ENCODE measurements at places on chromosomes 7 and 10. TPM values are rescaled to one million over a fixed set of nuclear protein-coding genes. Genes with fewer than 3 reads are reported as not detected.

Gene EBLN1
- polyA plus RNA-seq = not detected

- no peak for DNase-seq
Observed at GRCh38 chr7:117020591-117020973, 67.3 kb downstream of the ST7 start.

Gene CNNM1
- polyA plus RNA-seq = 0.49 TPM

Gene SPDYE11
- polyA plus RNA-seq = not detected

DNA sequence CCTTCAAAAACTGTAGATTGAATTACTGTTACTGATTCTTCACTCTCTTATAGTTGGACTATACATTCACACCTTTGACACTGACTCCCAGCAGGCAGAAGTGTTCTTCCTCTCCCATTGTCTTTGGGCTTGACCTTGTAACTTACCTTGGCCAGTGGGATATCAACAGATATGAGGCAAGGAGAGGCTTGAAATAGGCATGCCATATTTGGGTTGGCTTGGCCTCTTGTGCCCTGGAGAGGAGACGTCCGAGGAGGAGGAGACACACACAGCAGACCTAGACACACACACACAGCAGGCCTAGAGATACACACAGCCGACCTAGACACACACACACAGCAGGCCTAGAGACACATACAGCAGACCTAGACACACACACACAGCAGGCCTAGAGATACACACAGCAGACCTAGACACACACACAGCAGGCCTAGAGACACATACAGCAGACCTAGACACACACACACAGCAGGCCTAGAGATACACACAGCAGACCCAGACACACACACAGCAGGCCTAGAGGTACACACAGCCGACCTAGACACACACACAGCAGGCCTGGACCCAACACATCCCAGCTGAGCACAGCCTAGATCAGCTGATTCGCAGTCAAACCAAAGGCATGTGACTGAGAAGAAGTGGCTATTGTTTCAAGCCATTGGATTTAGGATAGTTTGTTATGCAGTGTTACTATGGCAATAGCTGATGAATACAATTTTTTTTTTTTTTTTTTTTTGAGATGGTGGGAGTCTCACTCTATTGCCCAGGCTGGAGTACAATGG, 12.5 kb upstream of the GNA12 start:
- DNase-seq = no peak

- no peak for DNase-seq
Observed at GRCh38 chr7:146138926-146139325, 22.3 kb downstream of the CNTNAP2 start.

Gene ACTL6B
- not detected for polyA plus RNA-seq

GRCh38 chr7:130896898-130897514, 163.0 kb upstream of the KLF14 start:
- peak; percentile 89 for DNase-seq

Gene PPP1R17
- polyA plus RNA-seq = not detected

DNA sequence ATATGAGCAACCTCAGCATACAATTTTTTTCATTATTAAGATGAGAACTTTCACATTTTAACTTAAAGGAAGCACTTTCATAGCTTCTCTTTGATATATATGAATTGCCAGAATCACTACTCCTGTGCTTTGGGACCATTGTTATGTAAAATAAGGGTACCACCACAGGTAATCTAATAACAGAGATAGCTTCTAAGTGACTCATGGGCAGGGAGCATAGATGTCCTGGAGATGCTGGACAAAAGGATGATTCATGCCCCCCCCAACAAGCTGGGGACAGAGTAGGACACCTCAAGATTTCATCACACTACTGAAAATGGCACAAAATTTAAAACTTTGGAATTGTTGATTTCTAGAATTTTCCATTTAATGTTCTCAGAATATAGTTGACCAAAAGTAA, 641.1 kb downstream of the PCDH15 start:
- no peak for DNase-seq

DNA sequence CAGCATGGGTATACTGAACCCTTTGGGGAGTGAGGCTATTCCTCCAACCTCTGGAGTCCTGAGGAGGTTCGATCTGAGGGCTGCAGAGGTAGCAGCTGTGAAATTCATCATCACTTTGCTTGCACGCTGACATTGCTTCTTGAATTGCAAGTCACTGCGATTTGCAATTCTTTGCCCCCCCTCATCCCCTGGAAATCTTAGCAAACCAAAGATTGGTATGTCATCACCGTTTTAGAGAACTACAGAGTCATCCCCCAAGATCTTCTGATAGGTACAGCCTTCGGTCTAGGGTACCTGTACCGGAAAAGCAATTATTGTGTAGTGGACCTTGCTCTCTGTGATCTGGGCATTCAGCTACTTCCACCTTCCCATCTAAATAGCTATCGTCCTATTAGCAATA, 192.6 kb downstream of the KLF6 start:
- DNase-seq = no peak

Gene ALDH18A1
- polyA plus RNA-seq = 23.6 TPM

- DNase-seq = no peak
Observed at GRCh38 chr7:31873816-31874597, 187.0 kb downstream of the PPP1R17 start.

DNA sequence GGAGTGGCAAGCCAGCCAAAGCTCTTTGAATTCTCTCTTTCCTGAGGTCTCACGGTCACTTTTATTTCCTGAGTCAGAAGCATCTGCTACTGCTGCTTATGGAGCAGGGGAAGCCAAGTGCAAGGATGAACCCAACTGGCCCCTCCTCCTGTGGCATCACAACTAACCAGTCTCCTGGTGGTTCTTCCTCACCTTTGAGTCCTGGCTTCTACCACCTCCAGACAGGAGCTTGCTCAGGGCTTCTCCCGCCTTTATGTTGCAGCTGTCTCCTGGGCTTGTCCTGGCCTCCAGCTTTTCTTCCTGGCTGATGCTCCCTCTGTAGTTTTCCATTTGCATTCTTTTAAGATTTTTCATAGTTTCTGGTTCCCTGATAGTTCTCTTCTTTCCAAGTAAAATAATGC, 349.7 kb upstream of the NRP1 start:
- DNase-seq = no peak

GRCh38 chr7:92330835-92331438, 85.2 kb downstream of the ANKIB1 start:
- no peak for DNase-seq

- no peak for DNase-seq
Observed at GRCh38 chr10:102603946-102604345, 40.3 kb upstream of the TRIM8 start.

DNA sequence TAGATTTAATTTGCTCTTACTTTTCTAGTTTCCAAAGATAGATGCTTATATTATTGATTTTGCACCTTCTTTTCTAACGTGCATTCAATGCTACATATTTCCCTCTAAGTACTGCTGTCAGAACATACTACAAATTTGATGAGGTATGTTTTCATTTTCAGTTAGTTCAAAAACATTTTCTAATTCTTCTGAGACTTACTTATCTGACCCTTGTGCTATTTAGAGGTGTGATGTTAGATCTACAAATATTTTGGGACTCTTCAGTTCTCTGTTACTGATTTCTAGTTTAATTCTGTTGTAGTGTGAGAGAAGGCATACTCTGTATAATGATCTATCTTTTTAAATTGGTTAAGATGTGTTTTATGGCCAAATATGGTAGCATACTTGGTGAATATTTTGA, 97.8 kb upstream of the TMEM168 start:
- DNase-seq = no peak

Gene SLC29A4
- polyA plus RNA-seq = 6.8 TPM

Gene BLOC1S2
- 56.3 TPM for polyA plus RNA-seq

DNA sequence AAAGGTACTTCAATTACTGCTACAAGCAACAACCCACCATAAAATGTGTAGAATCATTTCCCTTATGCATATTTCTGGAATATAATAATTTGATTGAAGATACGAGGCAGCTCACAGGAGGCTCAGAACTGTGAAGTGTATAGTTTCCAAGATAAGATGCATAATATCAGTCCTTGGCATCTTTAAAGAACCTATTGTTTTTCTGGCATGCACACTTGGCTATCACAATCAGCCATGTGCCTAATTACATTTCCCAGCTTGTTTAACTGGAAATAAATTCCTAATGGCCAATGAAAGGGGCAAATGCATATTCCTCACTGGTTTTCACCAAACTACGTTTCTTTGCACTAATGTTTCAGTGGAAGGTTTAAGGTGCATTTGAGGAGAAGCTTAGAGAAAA, 83.4 kb upstream of the LRRC18 start:
- no peak for DNase-seq

Gene HOXA11
- polyA plus RNA-seq = 5.5 TPM

DNA sequence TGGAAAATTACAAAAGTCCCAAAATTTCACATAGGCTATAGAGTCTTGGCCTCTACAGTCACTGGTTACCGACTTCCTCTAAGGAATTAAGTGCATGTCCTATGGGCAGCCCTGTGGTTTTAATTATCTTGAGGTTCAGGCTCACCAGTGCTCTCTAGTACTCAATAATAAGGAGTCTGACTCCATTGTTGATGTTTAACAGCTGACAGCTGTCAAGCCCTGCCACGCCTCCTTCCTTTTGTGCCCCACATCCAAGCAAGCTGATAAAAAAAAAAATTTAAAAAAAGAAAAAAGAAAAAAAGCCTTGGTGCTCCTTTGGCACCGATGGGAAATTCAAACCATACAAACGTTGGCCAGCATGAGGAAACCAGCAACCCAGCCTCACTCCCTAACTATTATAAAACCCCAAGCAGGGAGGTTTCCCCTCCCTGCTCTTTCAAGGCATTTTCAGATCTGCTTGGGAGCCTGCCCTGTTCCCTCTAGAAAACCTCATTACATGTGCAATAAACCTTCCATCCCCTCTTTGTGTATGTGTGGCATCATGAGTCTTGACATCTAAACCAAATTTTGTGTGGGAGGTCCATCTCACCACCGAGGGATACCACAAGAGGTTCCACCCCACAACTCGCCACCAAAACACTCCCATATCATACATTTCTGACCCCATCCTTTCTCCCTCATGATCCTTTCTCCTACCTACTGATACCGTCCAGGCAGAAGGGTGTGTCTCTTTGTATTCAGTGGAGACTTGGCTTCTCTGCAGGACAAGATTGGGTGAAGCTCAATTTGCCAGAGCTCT, 70.9 kb upstream of the CCDC71L start:
- DNase-seq = no peak

- no peak for DNase-seq
Observed at GRCh38 chr7:129923709-129924108, 29.1 kb downstream of the UBE2H start.

- no peak for DNase-seq
Observed at GRCh38 chr10:18231480-18231879, 91.3 kb downstream of the CACNB2 start.

DNA sequence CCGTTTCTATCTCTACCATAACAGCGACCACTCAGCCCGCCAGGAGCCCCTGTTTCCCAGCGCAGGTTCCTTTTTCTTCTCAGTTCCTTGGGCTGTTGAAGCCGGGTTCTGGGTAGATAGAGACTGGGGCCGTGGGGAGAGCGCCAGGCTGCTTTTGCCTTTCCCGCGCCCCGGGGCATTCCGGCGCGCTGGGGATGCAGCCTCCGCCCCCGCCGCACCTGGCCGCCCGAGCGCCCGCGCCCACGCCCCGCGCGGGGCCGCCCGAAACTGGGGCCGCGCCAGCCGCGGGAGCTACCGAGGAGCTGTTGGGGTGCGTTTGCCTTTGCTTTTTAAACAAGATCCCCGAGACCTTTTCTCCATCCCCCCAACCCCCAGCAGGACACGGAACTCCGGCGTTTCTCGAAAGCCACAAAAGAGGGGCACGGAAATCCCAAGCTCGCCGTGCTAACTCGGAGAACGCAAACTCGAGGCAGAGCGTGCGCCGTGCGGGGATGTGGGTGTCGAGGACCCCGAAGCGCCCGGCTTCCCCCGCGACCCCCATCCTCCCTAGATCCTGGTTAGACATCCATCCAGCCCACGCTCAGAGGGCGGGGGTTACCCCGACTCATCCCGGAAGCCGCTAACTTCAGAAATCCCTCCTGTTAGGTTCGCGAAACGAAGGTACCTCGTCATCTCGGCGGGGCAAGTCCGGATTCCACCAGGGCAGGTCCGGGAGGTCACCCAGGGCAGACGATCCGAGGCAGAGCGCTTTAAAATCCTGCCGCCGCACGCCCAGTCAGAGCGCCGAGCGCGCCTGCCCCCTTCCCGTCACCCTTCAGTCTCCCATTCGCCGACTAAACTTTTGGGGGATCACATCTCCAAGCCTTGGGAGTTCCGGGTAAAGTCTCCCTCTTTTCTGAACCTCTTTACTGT, 1.0 kb downstream of the GRM8 start:
- peak; percentile 69 for DNase-seq

Gene FAM53B
- polyA plus RNA-seq = 11.8 TPM

- DNase-seq = no peak
Observed at GRCh38 chr7:81779706-81780105, 9.9 kb upstream of the HGF start.

Gene TMEM26
- 1.6 TPM for polyA plus RNA-seq

Gene PDCD11
- 8.7 TPM for polyA plus RNA-seq

Gene CACNA2D1
- polyA plus RNA-seq = 3.5 TPM

- no peak for DNase-seq
Observed at GRCh38 chr7:128395748-128396147, 14.0 kb downstream of the IMPDH1 start.

DNA sequence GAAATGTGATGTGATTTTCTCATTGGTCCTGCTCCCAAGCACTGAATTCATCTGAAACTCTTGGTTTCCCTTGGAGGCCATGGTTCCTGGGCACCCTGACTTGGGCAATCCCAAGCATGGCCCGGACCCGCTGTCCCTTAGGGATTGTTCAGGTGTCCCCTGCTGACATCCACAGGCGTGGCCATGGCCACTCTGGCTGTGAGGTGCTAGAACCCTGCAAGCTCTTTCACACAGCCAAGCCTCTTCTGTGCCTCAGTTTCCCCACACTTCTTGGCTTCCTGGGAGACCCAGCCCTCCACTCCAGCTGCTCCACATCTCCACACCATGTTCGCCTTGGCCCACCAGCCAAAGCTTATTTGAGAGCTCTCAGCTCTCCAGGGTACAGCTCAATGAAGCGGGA, 12.0 kb upstream of the AZGP1 start:
- DNase-seq = no peak

DNA sequence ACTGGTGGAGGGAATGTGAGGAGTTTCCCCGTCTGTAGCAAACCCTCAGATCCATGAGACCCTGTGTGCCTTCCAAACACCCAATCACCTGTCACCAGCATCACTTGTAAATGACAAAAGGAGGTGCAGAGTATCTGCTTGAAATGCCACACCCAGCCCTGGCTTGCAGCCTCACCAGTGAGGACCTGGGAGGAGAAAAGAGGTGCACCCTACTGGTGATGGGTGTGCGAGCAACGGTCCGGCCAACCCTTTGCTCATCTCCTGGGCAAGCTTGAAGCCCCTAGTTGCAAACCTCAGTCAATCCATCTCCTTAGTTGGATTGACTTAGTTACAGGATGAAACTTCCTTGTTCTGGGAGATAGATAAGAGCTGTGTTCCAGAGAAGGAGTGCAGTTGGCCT, 62.4 kb upstream of the WAPL start:
- DNase-seq = no peak
